ENCODE measurements at places on chromosomes 6 and 20.

DNA sequence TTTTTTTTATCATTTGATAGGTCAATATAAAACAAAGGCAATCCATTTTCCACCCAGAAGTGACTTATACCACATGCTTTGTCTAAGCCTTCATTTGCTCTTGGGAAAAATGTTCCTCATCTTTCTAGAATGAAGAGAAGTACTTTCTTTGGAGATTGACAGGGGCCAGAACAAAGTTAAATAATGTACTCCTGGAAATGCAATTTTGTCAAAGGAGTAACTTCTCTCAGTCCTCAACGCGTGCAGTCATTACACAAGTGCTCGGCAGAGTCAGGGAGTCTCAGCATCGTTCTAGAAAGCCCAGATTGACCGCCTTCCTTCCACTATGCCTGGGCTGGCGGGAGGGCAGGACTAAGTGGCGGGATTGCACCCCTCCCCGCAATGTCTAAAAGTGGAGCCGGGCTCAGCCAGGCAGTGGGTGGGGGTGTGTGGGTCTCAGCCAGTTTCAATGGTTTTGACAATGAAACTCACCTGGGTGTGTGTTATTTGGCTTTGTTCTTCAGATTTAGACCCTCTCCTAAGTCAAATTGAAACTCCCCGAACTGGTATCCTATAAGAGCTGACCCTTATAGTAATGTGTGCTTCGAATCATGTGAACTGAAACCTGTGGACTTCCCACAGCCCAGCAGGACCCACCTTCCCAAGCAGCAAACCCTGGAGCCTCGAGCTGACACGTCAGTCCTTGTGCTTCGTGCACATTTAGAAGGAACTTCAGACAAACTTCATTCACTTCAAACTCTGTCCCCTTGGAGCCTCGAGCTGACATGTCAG lies 63.2 kb upstream of the DUSP22 start:
- no peak for DNase-seq

DNA sequence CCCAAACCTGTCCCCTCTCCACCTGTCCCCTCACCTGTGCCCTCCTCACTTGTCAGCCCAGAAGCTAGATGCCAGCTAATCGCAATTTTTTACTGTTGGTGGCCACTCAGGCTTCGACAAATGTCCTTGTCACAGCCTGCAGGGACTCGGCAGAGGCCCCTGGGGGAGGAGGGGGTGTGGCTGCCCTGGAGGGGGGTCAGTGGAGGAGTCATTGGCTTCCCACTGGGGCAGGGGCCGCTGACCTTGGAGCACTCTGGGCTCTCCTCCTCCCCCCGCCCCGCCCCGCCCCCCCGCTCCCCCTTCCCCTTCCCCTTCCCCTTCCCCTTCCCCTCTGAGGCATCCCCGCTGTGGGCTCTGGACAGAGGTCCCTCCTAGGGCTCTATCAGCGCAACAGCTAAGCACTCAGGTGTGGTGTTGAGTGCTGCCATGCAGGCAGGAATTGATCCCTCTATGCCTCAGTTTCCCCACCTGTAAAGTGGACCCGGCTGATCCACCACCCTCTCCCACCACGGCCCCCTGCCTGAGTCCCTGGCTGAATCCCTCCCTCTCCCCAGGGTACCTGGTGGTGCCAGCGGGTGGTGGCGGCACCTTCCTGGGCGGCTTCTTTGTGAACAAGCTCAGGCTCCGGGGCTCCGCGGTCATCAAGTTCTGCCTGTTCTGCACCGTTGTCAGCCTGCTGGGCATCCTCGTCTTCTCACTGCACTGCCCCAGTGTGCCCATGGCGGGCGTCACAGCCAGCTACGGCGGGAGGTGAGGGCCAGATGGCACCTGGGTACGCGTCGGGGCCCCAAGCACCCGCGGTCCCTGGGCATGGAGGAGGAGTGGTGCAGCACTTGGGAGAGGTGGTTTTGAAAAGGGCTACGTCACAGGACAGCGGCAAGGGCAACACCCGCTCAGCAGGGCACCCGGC lies 23.8 kb downstream of the SLCO4A1 start:
- no peak for DNase-seq

DNA sequence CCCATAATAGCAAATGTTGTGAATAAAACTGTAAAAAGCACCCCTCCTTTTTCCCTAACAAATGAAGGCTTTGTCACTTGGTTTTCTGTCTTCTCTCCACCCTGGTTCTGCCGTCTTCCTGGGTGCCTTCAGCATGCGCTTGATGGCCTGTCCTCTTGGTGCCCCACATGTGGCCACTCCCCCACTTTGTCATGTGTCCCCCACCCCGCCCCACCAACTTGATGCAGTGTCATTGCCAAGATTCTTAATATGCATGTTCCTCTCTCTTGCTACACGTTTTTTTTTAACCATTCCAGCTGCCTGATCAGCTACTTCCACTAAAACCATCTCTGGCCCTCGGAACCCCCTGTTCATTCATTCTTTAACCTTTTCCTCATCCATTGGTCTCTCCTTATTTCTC lies 340.3 kb downstream of the QKI start:
- no peak for DNase-seq

GRCh38 chr6:135651964-135652755 lies 154.6 kb upstream of the AHI1 start:
- no peak for DNase-seq

GRCh38 chr6:70479236-70479635 lies 65.9 kb downstream of the FAM135A start:
- DNase-seq = no peak

- no peak for DNase-seq
Measured at GRCh38 chr6:68141190-68141589, 493.9 kb upstream of the ADGRB3 start.

- no peak for DNase-seq
Measured at GRCh38 chr6:111648100-111648499, 42.4 kb upstream of the TRAF3IP2 start.

DNA sequence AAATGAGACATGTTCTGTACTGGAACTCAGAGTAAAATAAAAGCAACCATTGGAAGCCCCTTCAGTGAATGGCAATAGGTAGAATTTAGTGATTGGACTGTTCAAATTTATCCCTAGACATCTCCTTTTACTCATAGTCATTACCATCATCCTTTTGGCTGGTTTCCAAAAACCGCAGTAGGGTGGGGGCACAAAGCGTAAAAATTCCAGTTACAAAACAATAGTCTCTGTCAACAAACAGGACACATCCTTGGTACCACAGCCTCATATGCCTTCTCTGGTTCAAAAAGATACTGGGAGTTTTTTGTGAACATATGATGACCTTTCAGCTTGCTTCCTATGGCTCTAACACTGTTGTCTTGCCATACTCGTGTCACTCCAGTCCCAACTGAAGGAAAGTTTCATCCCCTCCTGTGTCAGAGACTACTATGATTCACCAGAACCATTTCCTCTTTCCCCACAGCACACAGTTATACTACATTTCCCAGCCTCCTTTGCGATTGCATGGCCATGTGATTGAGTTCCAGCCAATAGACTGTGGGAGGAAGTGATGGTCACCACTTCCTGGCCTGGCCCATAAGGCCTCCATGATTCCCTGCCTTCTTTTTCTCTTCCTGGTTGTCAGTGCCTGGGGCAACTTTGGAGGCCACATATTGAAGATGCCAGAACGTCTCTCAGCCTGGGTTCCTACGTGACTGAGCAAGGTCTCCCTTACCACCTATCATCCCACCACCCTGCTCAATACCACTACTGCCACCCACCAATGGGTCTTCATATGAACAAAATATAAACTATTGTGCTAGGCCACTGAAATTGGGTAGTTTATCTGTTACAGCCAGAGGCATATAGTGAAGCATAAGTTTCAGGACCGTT lies 162.4 kb downstream of the ID4 start:
- no peak for DNase-seq

- no peak for DNase-seq
Measured at GRCh38 chr6:34914358-34914757, 25.3 kb downstream of the ANKS1A start.

DNA sequence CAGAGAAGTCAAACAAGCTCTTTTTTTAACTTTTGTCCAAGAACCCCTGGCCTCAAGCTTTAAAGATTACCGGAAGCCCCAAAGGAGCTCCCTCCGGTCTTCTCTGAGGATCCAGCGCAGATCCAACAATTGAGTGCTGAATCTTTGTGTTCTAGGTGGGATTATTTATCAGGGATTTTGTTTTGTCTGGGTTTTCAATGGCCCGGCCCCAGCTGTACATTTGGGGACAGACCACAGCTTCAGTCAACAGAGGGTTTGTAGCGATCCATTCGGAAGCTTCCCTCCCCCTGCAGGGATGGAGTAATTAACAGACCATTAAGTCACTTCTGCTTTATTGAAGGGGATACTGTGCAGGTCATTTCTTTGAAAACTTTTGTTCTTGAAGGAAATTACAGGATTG lies 7.8 kb downstream of the OLIG3 start:
- no peak for DNase-seq

GRCh38 chr6:42195415-42195814 lies 659 bp upstream of the GUCA1B start:
- no peak for DNase-seq

DNA sequence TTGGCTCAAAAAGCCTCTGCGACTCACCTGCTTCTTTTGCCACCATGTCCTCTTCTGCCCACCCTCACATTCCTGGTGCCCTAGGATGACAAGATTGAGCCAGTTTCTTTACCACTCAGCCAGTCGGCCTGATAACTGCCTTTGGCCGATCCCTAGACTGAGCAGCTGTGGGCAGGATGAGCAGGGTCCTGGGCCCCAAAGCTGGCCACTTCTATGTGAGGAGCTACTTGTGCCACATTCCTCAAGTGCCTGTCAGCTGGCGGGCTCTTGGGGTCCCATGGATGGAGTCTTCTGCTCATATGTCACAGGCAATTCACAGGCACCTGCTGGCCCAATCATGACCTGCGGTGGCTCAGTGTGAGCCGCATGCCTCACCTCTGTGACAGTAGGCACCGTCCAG lies 16.5 kb downstream of the DYNLRB1 start:
- no peak for DNase-seq

DNA sequence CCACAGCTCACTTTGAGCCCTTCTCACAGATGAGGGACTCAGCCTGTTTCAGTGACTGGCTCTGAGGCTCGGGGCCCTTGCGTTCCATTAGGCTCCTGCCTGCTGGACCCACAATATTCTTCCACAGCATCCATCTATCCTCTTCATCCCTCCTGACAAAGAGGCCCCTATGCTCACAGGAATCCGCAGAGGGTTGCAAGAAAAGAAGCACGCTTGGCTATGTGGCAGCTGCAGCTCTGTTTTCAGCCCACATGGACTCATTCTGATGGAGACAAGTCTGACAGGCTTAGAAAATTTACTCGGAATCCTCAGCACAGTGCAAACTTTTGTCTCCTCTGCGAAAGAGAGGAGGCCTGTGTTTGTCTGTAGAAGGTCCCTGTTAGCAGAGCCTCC lies 207.5 kb downstream of the SYNDIG1 start:
- DNase-seq = no peak

DNA sequence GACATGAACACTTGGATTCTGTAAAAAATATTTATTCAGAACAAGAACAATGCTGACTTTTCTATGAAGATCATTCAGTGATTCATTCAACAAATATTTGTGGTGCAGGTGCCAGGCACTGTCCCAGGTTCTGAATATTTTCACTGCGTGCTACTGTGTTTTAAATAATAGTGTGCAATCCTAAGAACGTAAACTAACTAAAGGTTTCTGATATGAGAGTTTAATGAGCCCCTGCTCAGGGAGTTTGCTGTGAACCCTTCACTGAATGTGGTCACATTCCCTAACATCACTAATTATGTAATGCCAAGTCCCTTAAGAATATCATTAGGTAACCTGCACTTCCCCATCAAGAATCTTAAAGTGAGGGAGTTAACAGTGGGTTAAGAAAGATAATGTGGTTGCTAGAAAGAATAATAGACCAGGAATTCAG lies 1.7 kb upstream of the TMEM170B start:
- no peak for DNase-seq

- DNase-seq = no peak
Measured at GRCh38 chr6:4856785-4857184, 80.6 kb downstream of the CDYL start.

GRCh38 chr20:64025826-64026412 lies 10.1 kb upstream of the C20orf204 start:
- no peak for DNase-seq

DNA sequence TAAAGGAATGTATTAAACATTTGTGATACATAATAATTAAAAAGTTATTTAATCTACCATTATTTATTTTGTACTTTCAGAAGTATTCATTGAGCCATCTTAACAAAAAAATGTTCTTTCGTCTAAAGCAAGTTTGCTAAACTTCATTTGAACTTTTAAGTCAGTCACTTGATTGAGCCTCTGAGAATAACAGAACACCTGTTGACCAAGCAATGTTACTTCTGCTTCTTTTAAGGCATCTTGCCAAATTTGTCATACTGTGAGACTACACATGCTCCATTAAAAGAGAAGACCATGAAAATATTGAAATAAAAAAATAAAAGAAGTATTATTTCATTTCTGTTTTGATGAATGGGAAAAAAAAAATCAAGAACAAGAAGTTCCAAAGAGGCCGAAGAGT lies 141.8 kb upstream of the BMP5 start:
- DNase-seq = no peak

GRCh38 chr6:111721753-111722154 lies 116.1 kb upstream of the TRAF3IP2 start:
- no peak for DNase-seq

DNA sequence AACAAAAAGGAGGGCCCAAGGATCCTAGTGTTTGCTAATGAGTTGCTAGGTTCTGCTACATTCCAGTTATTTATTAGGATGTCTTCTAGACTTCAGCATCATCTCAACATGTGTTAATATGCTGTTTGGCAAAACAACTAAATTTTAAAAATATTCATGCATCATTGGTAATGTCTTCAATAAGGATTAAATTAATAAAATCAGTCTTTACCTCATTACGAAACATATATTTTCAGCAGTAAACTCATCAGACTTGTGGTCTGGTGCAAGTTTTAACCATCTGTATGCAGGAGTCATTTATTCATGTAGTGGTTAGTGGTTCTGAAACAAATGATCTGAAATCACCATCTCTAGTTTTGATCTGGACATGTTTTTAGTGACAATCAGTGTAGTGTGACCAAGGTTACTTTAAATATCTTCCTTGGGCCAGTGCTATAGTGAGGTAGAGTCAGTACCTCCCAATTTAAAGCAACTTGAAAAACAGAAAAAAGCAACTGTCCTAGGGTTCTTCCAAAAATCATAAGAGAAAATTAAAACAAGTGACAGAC lies 85.0 kb upstream of the KCNK16 start:
- no peak for DNase-seq

DNA sequence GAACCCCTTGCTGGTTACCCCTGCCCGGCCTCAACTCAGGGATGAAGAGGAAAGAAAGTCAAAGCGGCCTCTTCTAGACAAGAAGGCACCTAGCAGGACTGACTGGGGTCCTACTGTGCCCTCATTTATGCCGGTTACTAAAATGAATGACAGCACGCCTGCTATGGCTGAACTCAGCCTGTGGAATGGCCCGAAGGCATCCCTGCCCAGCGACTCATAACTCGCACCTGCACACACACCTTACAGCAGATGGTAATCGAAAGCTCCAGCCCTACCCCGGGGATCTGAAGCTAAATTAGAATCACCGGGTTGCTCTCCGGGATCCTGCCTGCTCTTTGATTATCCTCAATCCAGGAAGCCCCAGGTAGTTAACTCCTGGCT lies 747 bp upstream of the TXNDC5 start:
- no peak for DNase-seq

DNA sequence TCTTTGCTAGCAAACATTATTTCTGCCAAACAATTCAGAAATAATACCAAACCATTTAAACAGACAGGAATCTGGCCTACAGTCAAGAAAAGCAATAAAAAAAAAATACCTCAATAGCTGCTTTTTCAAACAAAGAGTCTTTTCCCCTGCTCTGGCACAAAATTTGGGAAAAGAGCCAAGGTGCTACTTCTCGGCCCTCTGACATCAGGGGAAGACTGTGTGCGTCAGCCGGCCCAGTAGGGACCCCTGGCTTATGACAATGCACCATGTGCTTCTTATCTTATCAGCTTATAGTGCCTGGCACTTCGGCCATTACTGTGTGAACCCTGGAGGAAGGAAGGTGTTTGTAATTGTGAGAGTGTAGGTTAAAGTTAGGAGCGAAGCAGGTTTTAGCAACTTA lies 89.4 kb downstream of the PDE10A start:
- DNase-seq = peak; percentile 26

Measured in right renal cortex interstitium (tissue), 3 donors.